Naive thymus-derived CD4-positive, alpha-beta T cell (primary cell): ENCODE measurements at places on chromosomes 3 and 15.

GRCh38 chr3:128532012-128532983 is 39.3 kb upstream of the GATA2 start:
- DNase-seq = no peak

GRCh38 chr3:189966843-189967242 is 153.9 kb downstream of the P3H2 start:
- DNase-seq = no peak

DNA sequence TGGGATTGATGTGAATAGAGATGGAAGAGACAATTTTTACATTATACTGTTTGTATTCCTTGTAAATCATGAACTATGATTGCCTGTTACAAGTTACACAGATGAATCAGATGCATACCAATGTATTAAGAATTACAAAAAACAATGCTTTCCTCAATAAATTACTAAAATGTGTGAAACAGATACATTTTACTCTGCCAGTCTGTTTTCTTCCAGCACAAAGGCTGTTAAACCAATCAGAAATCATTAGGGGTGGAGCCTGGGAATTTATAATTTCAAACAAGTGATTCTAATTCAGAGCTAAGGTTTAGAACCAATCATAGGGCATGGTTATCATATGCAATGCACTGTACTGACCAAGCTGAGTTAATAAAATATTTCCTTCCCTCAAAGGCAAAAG is 21.8 kb upstream of the ANKRD28 start:
- no peak for DNase-seq

DNA sequence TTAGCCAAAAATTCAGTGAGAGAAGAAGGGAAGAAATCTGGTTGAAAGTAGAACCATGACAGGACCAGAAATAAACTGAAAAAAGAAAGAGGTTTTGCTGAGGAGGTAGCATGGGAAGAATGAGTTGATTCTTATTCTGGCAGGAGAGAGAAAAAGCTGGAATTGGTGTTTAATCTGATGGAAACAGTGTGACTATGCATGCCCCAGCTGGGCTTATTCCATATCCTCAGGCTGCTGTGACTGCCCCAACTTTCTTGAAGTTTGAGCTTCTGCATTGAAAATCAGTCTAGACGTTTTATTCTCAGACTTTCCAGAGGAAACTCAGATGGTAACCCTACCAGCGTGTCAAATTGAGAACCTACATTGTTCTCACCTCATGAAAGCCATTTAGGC is 352.5 kb upstream of the DCBLD2 start:
- DNase-seq = no peak

- no peak for DNase-seq
Observed at GRCh38 chr3:66488492-66488891, 12.3 kb downstream of the LRIG1 start.

GRCh38 chr15:36903922-36904556 is 196.3 kb downstream of the MEIS2 start:
- no peak for DNase-seq

GRCh38 chr15:65083262-65083701 is 6.7 kb downstream of the KBTBD13 start:
- no peak for DNase-seq

GRCh38 chr15:99409097-99409473 is 156.7 kb upstream of the MEF2A start:
- no peak for DNase-seq

DNA sequence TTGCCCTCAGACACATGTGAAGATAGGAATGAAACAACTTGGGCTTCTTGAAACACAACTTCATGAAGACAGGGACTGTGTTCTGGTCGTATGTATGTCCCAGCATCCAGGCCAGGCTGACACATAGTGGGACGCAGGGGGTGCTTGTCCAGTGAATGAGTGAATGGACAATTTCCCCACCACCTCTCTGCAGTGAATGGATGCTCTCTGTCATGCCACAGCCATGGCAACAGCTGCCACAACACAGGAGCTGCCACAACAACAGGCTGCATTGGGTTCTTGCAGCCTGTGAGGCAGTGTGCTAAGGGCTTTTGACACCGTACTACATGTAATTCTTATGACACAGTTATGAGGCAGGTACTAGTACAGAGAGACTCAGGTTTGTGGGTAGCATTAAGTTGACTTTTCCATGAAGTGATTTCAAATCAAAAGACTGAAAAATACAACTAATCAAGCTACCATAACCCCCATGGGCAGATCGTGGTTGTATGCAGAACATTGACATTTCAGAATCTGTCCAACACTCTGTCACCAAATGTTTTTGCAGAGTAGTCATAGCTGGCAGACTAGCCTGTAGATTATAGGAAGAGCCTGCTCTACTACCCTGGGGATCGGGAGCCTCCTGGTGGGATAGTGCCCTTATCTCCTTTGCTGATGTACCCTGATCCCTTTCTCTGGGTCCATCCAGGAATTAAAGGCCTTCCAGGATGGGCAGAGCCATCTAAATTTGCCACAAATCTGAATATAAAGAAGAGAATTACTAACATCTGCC is 40.8 kb downstream of the CLSTN2 start:
- DNase-seq = no peak

- no peak for DNase-seq
Observed at GRCh38 chr3:24310887-24311286, 183.8 kb downstream of the THRB start.

DNA sequence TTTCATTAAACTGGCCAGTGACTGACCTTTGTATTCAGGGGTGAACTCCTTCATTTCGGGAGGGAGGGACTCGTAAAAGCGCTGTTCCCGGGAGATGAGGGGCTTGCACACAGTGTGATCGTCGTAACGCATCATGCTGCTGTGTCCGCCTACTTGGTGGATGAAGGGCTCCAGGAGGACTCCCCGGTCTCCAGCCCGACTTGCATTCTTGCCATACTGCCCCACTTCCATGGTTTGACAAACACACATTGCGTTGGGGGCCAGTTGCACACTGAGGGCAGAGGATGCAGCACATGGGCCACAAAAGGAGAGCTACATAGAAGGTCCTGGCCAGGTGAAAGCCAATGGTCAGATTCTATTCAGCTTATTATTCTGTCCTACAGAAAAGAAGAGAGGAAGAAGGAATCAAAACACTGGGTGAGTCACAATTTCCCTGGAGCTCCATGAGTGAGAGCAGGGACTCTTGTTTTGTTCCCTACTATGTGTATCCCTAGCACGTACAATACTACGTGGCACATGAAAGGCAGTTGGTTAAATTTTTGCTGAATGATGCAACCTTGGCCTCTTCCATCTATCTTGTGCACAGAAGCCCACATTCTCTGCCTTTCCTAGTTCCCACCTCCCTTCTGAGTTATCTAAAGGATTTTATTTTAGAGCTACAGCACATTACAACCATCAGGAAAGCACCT is 24.2 kb upstream of the GMPPB start:
- no peak for DNase-seq

DNA sequence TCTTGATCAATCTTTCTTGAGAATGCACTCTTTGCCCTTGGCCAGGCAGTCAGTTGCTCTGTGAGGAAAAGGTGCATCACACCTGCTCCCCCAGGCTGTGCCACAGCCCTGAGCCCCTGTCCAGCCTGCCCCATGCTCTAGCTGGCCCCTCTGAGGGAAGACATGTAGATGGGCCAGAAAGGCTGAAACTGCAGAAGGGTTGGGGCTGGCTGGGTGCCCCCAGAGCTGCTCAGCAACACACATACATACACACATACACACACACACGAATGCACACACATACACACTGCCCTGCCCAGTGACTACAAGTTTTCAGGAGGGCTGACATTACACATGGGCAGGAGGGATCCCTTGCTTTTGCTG is 16.4 kb downstream of the TBC1D21 start:
- no peak for DNase-seq

DNA sequence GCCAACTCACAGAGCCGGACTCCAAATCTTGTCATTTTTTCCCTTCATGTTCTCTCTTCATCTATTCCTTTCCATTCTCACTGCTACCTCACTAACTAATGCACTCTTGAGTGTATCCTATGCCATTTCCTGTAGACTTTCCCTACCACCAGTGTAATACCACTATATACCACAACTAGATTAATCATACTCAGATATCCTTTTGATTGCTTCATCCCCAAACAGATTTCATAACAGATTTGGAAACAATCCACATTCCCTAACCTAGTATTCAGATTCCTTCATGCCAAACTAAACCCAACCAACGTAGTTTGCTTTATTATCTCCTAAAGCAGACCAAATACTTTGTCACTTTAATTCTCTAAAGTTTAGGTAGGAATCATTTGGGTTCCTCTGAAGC is 2.6 kb upstream of the PLOD2 start:
- DNase-seq = no peak

- DNase-seq = no peak
Observed at GRCh38 chr3:52561028-52561747, 24.8 kb downstream of the UQCC5 start.

DNA sequence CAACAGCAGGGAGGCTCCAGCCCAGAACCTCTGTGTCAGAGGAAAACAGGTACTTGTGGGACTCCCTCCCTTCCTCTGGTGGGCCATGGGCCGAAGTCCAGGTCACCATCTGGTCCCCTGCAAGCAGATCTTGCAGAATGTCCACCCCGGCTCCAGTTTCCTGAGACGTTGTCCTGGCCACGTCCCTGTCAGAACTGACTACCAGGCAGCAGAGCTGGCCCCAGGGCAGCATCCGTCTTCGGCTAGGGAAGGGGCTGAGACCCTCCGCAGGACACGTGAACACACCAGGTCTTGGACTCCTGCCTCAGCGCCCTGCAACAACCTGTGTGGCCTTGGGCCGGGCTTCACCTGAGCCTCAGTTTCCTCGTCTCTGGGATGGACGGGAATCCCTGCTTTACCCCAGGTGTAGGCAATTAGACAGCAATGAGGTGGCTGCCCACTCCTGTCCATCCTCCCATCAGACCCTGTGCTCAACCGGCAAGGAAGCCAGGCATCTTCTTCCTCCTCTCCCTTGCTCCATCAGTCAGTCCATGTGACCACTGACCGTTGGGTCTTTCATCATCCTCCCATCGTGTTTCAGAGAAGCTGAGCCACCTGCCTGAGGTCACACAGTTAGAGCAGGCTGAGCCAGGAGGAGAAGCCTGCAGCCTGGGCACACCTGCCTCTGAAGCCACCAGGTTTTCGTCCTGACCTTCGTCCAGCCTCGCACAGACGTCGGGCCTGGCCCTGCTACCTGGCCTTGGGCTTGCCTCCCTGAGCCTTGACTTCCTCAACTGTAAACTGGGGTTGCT is 8.9 kb upstream of the PRKCD start:
- DNase-seq = no peak

GRCh38 chr3:52880474-52880873 is 16.9 kb downstream of the STIMATE start:
- no peak for DNase-seq

GRCh38 chr15:41825572-41826535 is 2.0 kb upstream of the JMJD7 start:
- DNase-seq = no peak

DNA sequence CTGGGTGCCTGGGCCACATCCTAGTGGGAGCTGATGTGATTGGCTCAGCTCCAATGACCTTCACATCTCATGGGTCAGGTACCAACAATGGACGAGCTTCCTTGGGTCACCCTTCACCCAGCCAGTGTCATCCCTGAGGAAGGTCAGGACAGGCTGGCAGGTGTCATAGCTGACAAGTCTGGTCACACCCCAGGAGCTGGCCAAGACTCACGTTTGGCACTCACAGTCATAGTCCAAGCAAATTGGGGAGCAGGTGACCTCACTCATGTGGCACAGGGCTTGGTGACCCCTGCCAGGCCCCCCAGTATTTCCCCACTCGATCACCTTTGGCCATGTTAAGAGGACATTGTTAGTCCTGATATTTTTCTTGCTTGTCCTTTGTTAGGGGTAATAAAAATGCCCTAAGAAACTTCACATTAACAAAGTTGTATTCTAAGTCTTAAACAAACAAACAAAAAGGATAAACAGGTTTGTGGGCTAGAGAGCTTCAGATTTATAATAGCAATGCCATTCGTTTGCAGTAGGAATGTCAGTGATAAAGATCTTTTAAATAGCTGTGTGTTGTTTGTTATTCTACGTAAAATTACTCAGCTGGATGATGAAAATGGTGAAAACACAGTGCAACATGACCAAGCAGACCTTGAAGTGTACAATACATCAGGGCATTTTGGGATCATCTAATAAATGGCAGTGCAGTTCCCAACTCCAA is 79.5 kb upstream of the POMGNT2 start:
- DNase-seq = no peak

GRCh38 chr3:73024836-73025235 is 28.2 kb downstream of the PPP4R2 start:
- DNase-seq = no peak

DNA sequence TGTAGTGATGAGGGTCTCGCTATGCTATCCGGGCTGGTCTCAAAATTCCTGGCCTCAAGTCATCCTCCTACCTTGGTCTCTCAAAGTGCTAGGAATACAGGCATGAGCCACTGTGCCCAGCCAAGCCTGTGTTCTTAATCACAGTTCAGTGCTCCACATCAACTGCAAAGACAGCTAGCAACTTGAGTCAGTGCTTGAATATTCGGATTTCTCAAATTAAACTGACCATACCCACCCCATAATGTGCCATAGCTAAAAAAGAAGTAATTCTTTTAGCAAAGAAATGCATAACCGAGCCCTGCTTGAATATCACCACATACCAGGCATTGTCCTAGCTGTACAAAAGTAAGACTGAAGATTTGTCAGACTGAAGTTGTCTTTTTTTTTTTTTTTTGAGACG is 89.2 kb downstream of the BTD start:
- DNase-seq = no peak

- no peak for DNase-seq
Observed at GRCh38 chr15:52218371-52218770, 27.2 kb upstream of the GNB5 start.

DNA sequence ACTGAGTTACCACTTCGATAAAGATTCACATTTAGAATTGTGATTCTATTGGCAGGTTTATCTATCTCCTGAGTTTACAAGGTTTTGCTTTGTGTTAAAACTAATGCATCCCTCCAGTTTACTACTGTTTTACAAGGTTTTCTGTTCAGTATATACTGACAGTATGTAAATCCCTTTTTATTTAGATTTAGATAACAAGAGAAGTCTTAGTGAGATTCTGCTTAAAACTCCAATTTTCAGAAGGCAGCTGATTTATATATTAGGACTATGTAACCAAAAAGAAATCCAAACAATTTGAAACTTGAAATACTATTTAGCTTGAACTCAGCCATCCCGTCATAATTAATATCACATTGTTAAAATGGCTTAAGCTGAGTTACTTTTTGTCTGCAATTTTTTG is 619.2 kb downstream of the NAALADL2 start:
- DNase-seq = no peak

DNA sequence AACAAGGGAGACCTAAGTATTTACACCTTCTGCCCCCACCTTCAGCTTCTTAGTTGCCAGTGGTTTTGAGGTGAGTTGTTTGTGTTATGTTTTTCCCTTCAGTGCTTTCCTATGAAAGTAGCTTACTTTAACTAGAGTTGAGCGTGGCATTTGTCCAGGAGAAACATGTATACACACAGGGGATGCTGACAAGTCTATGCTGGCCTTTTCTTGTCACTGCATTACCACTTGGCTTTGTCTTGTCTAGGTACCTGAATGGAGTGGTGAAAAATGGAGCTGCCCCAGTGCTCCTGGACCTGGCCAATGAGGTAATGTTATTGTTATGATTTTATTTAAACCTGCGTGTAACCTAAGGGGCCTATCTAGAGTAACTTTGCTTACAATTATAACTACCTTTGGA is 74.4 kb downstream of the CDIN1 start:
- no peak for DNase-seq
